Fibroblast of lung (primary cell): ENCODE measurements at places on chromosomes 4 and X.

- no peaks in the 10 kb centered on the region for H3K36me3 ChIP-seq
- no peak overlapping the region for H3K4me3 ChIP-seq
- no peaks in the 10 kb centered on the region for H3K4me1 ChIP-seq
- no peak for DNase-seq
Observed at GRCh38 chr4:166886718-166887117, 347.6 kb downstream of the SPOCK3 start.

DNA sequence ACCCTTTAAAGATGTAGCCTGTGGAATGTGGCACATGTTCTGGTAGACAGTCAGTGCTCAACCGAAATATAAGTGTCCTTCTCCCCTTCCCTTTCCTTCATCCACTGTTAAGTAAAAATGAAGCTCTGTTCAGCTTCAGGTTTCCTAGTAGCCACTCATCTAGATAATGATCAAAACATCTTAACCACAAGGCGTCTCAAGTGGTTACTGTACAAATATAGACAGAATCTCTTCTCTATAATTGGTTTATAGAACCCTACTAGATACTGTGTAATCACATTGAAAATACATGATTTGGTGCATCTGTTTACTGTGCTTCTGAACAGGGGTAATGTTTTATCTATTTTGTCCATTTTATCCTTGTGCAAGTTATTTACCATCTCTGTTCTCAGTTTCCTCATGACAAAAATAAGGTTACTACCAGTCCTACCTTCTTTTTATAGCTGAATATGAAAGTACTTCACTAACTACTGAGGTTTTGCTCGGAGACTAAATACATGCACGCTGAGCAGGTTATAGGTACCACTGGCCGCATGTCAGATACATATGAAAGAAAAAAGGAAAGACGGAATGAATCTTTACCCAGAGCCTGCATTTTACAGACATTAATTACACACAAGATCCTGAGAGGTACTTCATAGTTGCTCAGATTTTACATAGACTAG is 20.3 kb upstream of the SLC25A4 start:
- H3K4me3 ChIP-seq = no peak overlapping the region
- no peaks in the 10 kb centered on the region for H3K27me3 ChIP-seq
- no peak overlapping the region for H3K27ac ChIP-seq
- no peaks in the 10 kb centered on the region for H3K4me1 ChIP-seq

- no peaks in the 10 kb centered on the region for H3K27me3 ChIP-seq
- H3K4me3 ChIP-seq = no peak overlapping the region
- DNase-seq = peak; percentile 93
- H3K27ac ChIP-seq = no peak overlapping the region
- H3K36me3 ChIP-seq = no peaks in the 10 kb centered on the region
Observed at GRCh38 chr4:38099908-38100407, 139.8 kb downstream of the PTTG2 start.

DNA sequence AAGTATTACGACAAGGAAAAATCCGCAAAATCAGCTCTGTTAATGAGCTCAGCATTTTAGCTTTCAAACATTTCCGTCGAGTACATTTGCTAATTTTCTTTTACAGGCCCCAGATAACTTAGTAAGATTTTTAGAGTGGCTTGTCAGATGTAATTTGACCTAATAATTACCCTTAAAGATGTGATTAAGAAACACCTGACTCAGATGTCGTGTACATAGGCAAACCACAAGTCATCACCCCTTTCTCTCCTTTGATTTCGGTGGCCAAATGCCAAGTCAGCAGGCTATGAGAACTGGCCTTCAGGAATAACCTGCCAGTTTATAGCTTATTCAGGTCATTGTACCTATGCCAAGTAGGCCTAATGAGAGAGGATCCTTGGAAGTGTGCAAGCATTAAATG is 369.6 kb downstream of the PCDH7 start:
- no peak overlapping the region for H3K4me3 ChIP-seq
- H3K27ac ChIP-seq = no peak overlapping the region
- peak; percentile 85 for DNase-seq
- no peaks in the 10 kb centered on the region for H3K36me3 ChIP-seq
- peaks cover 4% of the 10 kb centered on the region for H3K4me1 ChIP-seq

DNA sequence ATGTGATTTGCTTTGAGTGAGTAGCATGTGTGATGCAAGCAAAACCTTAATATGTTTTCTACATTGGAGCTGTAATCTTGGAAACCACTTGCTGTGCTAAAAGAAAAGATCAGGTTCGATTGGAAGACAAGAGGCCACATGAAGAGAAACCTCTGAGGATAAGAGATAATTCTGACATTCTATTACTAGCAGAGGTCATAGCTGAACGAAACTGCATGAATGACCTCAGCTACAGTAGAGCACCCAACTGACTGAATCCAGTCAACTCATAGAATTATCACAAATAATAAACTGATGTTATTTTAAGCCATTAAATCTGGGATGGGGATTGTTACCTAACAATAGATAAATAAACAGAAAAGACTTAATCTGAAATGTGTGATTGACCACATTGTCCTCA is 147.1 kb downstream of the CAMK2D start:
- H3K4me3 ChIP-seq = no peak overlapping the region
- H3K27me3 ChIP-seq = no peaks in the 10 kb centered on the region
- no peaks in the 10 kb centered on the region for H3K36me3 ChIP-seq
- H3K27ac ChIP-seq = no peak overlapping the region

GRCh38 chr4:45302828-45303227 is 576.5 kb upstream of the GNPDA2 start:
- H3K36me3 ChIP-seq = no peaks in the 10 kb centered on the region
- H3K4me1 ChIP-seq = no peaks in the 10 kb centered on the region
- no peak for DNase-seq
- H3K4me3 ChIP-seq = no peak overlapping the region
- no peaks in the 10 kb centered on the region for H3K27me3 ChIP-seq
- no peak overlapping the region for H3K27ac ChIP-seq

- DNase-seq = peak; percentile 8
- no peak overlapping the region for H3K27ac ChIP-seq
Observed at GRCh38 chrX:130170752-130171445, 863 bp upstream of the RAB33A start.

DNA sequence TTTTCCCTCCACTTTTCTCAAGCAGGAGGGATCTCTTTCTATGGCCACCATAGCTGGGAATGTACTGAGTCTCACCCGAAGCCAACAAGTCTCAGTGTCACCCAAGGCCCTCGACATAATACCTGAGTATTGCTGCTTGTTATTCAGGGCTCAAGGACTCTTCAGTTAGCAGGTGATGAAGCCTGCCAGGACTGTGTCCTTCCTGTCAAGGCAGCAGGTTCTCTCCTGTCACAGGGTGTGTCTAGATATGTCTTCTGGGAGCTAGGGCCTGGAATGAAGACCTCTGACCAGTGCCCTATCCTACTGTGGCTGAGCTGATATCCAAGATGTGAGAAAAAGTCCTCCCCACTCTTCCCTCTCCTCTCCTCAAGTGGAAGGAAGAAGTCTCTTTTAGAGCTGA is 391.0 kb upstream of the DIPK2B start:
- H3K4me3 ChIP-seq = no peak overlapping the region
- no peak for DNase-seq
- H3K27me3 ChIP-seq = no peaks in the 10 kb centered on the region
